Ovary (tissue), 10 donors: ENCODE measurements at places on chromosomes 11 and 22. TPM values are rescaled to one million over a fixed set of nuclear protein-coding genes. Genes with fewer than 3 reads are reported as not detected.

The FOSL1 gene
- total RNA-seq, result 0.82 TPM

The RASGRP2 gene
- total RNA-seq, result 18.9 TPM

DNA sequence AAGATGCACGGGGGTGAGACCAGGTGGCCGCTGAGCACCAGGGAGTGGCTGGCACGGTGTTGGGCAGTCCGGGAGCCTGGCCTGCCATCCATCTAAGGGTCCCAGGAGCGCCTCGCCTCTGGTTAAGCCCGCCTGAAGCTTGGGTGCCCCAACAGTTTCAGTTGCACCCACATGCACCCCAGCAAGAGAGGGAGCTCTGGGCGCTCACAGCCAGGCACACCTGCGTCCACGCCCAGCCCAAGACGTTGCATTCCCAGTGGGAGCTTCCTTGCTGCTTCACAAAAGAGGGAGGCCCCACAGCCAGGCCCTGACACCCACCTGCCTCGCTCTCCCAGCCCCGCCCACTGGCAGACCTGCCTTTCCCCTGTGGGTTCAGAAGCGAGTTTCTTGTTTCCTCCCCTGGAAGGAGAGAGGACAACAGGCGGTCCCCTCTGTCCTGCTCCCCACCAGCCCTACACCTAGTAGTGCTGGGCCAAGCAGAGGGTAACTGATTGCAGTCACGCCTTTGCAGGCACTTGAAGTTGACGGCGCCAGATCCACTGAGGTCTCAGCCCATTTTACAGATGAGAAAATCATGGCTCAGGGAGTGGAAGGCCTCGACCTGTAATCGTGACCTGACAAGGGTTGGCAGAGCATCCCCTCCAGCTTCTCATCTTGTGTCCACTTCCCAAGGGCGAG lies 35.4 kb downstream of the OSBPL5 start:
- no peak overlapping the region for H3K4me3 ChIP-seq
- H3K4me1 ChIP-seq, result peaks cover 4% of the 10 kb centered on the region
- DNase-seq, result no peak
- no peaks in the 10 kb centered on the region for H3K36me3 ChIP-seq

GRCh38 chr11:80424012-80424695 lies 983.3 kb upstream of the TENM4 start:
- H3K36me3 ChIP-seq, result no peaks in the 10 kb centered on the region
- no peak for DNase-seq
- no peaks in the 10 kb centered on the region for H3K27me3 ChIP-seq
